ENCODE measurements at places on chromosomes 5 and 9. TPM values are rescaled to one million over a fixed set of nuclear protein-coding genes. Genes with fewer than 3 reads are reported as not detected.

NRARP gene
- 4.7 TPM for total RNA-seq

BSPRY gene
- total RNA-seq: 4.0 TPM

PDE6A gene
- total RNA-seq: not detected

PNPLA7 gene
- total RNA-seq: 4.1 TPM

CTNND2 gene
- 2.0 TPM for total RNA-seq

SLC1A3 gene
- 14.8 TPM for total RNA-seq

SLC34A1 gene
- total RNA-seq: 0.12 TPM

FSD1L gene
- 3.8 TPM for total RNA-seq

C5orf46 gene
- total RNA-seq: not detected

- no peaks in the 10 kb centered on the region for H3K36me3 ChIP-seq
- no peaks in the 10 kb centered on the region for H3K4me1 ChIP-seq
- H3K27ac ChIP-seq: no peak overlapping the region
- H3K27me3 ChIP-seq: no peaks in the 10 kb centered on the region
These were observed 31.4 kb upstream of the ERAP1 start for GRCh38 chr5:96839071-96839592.

- no peaks in the 10 kb centered on the region for H3K36me3 ChIP-seq
- H3K4me3 ChIP-seq: no peak overlapping the region
- no peaks in the 10 kb centered on the region for H3K4me1 ChIP-seq
These were observed 33.3 kb downstream of the RASEF start for GRCh38 chr9:83029531-83030137.

DNA sequence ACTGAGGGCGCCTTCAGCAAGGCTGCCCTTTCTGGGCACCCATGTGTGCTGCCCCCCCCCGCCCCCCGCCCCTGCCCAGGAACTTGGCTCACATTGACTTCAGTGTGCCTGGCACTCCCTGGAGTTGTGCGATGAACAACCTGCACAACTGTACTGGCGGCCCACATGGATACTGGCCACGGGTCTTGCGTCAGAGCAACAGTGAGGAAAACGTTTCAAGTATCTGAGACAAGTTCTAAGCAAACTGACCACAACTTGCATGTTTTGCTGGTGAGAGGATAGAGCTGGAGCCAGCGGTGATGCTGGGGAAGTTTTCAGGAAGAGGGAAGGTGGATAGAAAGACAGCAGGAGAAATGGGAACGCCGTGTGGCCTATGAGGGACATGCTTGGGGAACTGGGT, 45.4 kb downstream of the HABP4 start:
- no peaks in the 10 kb centered on the region for H3K27me3 ChIP-seq
- no peaks in the 10 kb centered on the region for H3K4me1 ChIP-seq
- H3K27ac ChIP-seq: no peak overlapping the region
- H3K4me3 ChIP-seq: no peak overlapping the region
- H3K36me3 ChIP-seq: no peaks in the 10 kb centered on the region

GRCh38 chr9:29126783-29127182, 1553.5 kb upstream of the C9orf72 start:
- H3K4me1 ChIP-seq: no peaks in the 10 kb centered on the region
- no peak overlapping the region for H3K27ac ChIP-seq
- ATAC-seq: no peak
- H3K27me3 ChIP-seq: no peaks in the 10 kb centered on the region
- H3K4me3 ChIP-seq: no peak overlapping the region

GRCh38 chr9:31467075-31467474, 917.4 kb upstream of the ACO1 start:
- H3K27ac ChIP-seq: no peak overlapping the region
- ATAC-seq: no peak
- no peak overlapping the region for H3K4me3 ChIP-seq
- no peaks in the 10 kb centered on the region for H3K36me3 ChIP-seq

GRCh38 chr9:91193658-91194391, 167.9 kb downstream of the AUH start:
- peak overlapping the region; percentile 97 for H3K27ac ChIP-seq
- H3K4me1 ChIP-seq: peaks cover 77% of the 10 kb centered on the region
- H3K27me3 ChIP-seq: no peaks in the 10 kb centered on the region

DNA sequence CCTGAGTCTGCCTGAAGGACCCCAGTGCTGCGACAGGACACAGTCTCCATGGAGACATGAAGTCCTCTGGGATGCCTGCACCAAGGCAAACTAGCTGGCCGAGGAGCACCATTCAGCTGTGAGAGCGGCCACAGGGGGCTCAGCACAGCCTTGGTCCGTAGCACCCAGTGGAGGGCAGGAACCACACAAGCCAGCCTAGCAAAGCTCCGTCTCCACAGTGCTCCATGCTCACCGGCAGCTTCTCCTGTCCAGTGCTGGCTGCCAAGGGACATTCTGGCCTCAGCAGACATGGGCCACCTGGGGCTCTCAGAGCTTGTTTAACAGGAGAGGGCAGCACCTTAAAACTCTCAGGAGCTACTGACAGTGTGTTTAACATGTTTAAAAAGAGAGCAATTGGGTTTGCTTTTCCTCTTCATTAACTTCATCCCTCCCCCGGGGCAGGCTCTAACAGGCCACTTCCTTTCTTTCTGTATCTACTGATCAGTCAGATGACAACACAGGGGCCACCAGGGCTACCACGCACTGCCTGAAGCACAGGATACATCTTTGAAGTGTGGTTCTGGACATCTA, 57.0 kb downstream of the SECISBP2 start:
- no peak overlapping the region for H3K4me3 ChIP-seq
- H3K4me1 ChIP-seq: no peaks in the 10 kb centered on the region
- no peaks in the 10 kb centered on the region for H3K27me3 ChIP-seq
- H3K27ac ChIP-seq: no peak overlapping the region
- no peaks in the 10 kb centered on the region for H3K36me3 ChIP-seq

- no peaks in the 10 kb centered on the region for H3K36me3 ChIP-seq
- H3K27me3 ChIP-seq: no peaks in the 10 kb centered on the region
- H3K4me3 ChIP-seq: no peak overlapping the region
- no peak overlapping the region for H3K27ac ChIP-seq
- ATAC-seq: no peak
- H3K4me1 ChIP-seq: no peaks in the 10 kb centered on the region
These were observed 157.3 kb downstream of the RXRA start for GRCh38 chr9:134483361-134484184.

GRCh38 chr5:27477550-27477949, 439.2 kb upstream of the CDH9 start:
- H3K36me3 ChIP-seq: no peaks in the 10 kb centered on the region
- no peak overlapping the region for H3K4me3 ChIP-seq
- ATAC-seq: no peak
- H3K4me1 ChIP-seq: no peaks in the 10 kb centered on the region
- no peak overlapping the region for H3K27ac ChIP-seq

- no peak overlapping the region for H3K27ac ChIP-seq
- H3K36me3 ChIP-seq: no peaks in the 10 kb centered on the region
- H3K4me3 ChIP-seq: no peak overlapping the region
- no peaks in the 10 kb centered on the region for H3K27me3 ChIP-seq
- H3K4me1 ChIP-seq: no peaks in the 10 kb centered on the region
These were observed 1029.1 kb upstream of the ACO1 start for GRCh38 chr9:31355159-31355882.

- no peaks in the 10 kb centered on the region for H3K27me3 ChIP-seq
- no peak overlapping the region for H3K4me3 ChIP-seq
- no peak for ATAC-seq
- no peaks in the 10 kb centered on the region for H3K36me3 ChIP-seq
- H3K27ac ChIP-seq: no peak overlapping the region
These were observed 532.5 kb downstream of the RAB3C start for GRCh38 chr5:59115345-59115744.

GRCh38 chr9:97703437-97704344, 6.6 kb upstream of the XPA start:
- no peaks in the 10 kb centered on the region for H3K4me1 ChIP-seq
- H3K27me3 ChIP-seq: no peaks in the 10 kb centered on the region
- H3K27ac ChIP-seq: peak overlapping the region; percentile 61
- peak; percentile 87 for ATAC-seq
- H3K36me3 ChIP-seq: no peaks in the 10 kb centered on the region
